ENCODE measurements at places on chromosomes 13 and 19.
A peak's percentile ranks its signal among the peaks of the same experiment; 100 is the strongest.

DNA sequence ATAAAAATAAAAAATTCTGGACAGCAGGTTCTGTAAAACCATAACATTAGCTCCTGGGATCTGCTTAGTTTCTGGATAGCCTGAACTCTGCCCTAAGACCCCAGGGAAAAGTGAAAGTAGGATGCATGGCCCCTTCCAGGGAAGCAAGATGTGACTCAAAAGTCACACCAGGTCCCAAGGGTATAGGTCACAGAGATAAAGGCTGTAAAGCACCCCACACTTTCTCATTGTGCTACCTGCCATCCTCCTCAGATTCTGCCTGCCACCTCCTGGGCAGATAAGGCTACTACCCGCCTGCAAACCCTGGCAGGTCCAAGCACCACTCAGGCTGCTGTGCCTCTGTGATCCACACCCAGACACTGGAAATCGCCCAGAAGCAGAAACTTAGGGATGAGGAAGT lies 20.6 kb downstream of the FFAR2 start:
- H3K27me3 ChIP-seq = no peaks in the 10 kb centered on the region
- peaks cover 16% of the 10 kb centered on the region for H3K4me1 ChIP-seq
- H3K4me3 ChIP-seq = no peak overlapping the region
- DNase-seq = peak; percentile 87
- H3K27ac ChIP-seq = no peak overlapping the region

- H3K27ac ChIP-seq = no peak overlapping the region
- DNase-seq = peak; percentile 52
- no peaks in the 10 kb centered on the region for H3K36me3 ChIP-seq
- no peak overlapping the region for H3K4me3 ChIP-seq
Measured at GRCh38 chr19:677201-677600, 1.0 kb downstream of the FSTL3 start.

DNA sequence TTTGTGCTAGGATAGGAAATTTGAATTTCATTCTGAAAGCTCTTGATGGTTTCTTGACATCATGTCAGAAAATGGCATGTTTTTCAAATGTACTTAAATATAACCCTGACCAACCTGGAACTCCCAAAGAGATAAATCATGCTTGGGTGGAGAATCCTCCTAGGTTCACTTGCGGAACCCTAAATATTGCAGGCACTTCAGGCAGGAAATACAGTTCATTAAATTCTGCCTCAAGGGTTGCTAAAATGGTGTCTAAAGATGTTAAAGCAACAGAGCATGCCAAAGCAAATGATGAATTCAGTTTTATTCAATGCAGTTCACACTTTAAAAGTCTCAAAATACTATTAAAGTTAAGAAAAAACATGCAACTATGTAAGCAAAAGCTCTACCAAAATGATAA lies 415.9 kb downstream of the SLITRK6 start:
- no peaks in the 10 kb centered on the region for H3K27me3 ChIP-seq
- H3K36me3 ChIP-seq = no peaks in the 10 kb centered on the region
- no peak overlapping the region for H3K4me3 ChIP-seq
- H3K27ac ChIP-seq = no peak overlapping the region
- DNase-seq = no peak

DNA sequence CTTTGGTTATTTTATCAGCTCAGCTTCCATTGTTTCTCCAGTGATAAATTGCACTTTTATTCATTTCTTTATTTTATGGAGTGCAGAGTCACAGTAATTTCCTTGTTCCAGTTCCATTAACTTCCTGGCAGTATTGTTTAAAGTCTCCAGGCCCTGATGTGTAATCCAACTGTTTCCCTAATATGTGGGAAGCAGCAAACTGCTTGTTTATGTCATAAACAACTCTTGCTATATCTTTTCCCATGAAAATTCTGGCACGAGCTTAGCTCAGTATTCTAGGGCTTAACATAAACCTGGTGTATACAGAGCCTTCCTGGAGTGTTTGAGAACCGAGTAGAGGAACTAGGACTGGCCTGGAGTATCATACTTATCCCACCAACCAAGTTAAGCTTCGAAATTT lies 83.5 kb upstream of the ARGLU1 start:
- no peaks in the 10 kb centered on the region for H3K4me1 ChIP-seq
- DNase-seq = no peak
- H3K27me3 ChIP-seq = peaks cover 8% of the 10 kb centered on the region
- H3K27ac ChIP-seq = no peak overlapping the region

GRCh38 chr13:113020323-113021080 lies 51.5 kb downstream of the MCF2L start:
- peaks cover 14% of the 10 kb centered on the region for H3K4me1 ChIP-seq
- DNase-seq = no peak
- H3K27ac ChIP-seq = no peak overlapping the region
- no peaks in the 10 kb centered on the region for H3K27me3 ChIP-seq

- DNase-seq = no peak
- no peaks in the 10 kb centered on the region for H3K27me3 ChIP-seq
- peaks cover 3% of the 10 kb centered on the region for H3K4me1 ChIP-seq
Measured at GRCh38 chr13:59677966-59678814, 485.5 kb downstream of the DIAPH3 start.

GRCh38 chr19:13066226-13066625 lies 36.4 kb downstream of the LYL1 start:
- H3K4me3 ChIP-seq = no peak overlapping the region
- H3K27ac ChIP-seq = no peak overlapping the region
- peaks cover 35% of the 10 kb centered on the region for H3K27me3 ChIP-seq
- peaks cover 10% of the 10 kb centered on the region for H3K4me1 ChIP-seq
- no peak for DNase-seq

DNA sequence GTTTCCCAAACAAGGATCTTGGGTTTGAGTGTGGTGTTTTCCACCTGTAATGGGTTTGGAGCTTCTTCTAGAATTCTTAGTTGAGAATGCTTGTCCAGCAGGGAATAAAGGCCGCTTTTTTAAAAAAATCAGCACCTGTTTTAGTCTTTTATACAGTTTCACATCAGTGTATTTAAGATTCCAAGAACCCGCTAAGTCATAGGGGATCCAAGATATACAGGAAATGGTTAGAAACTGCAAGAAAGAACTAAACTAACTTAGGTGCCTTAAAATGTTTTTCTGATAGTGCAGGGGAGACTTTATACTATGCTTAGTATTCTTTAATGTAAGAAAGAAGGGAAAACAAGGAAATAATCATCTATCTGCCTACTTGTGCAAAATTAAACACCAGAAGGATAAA lies 74.7 kb downstream of the C13orf42 start:
- no peaks in the 10 kb centered on the region for H3K27me3 ChIP-seq
- no peaks in the 10 kb centered on the region for H3K4me1 ChIP-seq
- H3K4me3 ChIP-seq = no peak overlapping the region
- H3K27ac ChIP-seq = no peak overlapping the region
- DNase-seq = no peak

- no peak for DNase-seq
- peaks cover 6% of the 10 kb centered on the region for H3K4me1 ChIP-seq
- no peaks in the 10 kb centered on the region for H3K27me3 ChIP-seq
- H3K36me3 ChIP-seq = no peaks in the 10 kb centered on the region
- no peak overlapping the region for H3K27ac ChIP-seq
Measured at GRCh38 chr13:76825430-76825829, 60.8 kb downstream of the KCTD12 start.

GRCh38 chr19:29145756-29146155 lies 67.2 kb downstream of the UQCRFS1 start:
- no peak overlapping the region for H3K4me3 ChIP-seq
- H3K36me3 ChIP-seq = no peaks in the 10 kb centered on the region
- no peaks in the 10 kb centered on the region for H3K27me3 ChIP-seq

GRCh38 chr19:1041272-1041834 lies 1.4 kb downstream of the ABCA7 start:
- H3K36me3 ChIP-seq = peaks cover 36% of the 10 kb centered on the region
- H3K4me3 ChIP-seq = peak overlapping the region; percentile 91
- H3K27me3 ChIP-seq = no peaks in the 10 kb centered on the region

- no peaks in the 10 kb centered on the region for H3K27me3 ChIP-seq
- H3K36me3 ChIP-seq = peaks cover 29% of the 10 kb centered on the region
- H3K4me1 ChIP-seq = no peaks in the 10 kb centered on the region
- DNase-seq = no peak
Measured at GRCh38 chr19:54186934-54187381, 2.4 kb downstream of the MBOAT7 start.

DNA sequence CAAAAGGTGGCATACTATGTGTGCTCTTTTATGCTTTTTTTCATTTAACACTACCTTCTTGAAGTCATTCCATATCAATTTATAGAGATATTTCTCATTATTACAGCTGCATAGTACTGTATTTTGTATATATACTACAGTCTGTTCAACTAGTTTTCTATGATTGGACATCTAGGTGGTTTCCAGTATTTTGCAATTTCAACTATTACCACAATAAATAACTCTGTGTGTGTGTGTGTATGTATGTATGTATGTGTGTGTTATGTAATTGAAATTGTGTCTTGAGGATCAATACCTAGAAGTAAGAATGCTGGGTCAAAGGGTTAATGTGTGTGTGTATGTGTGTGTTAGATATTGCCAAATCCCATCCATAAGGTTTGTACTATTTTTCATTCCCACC lies 7.0 kb downstream of the LPAR6 start:
- no peak overlapping the region for H3K27ac ChIP-seq
- H3K4me3 ChIP-seq = no peak overlapping the region
- H3K36me3 ChIP-seq = no peaks in the 10 kb centered on the region
- no peaks in the 10 kb centered on the region for H3K27me3 ChIP-seq
- no peaks in the 10 kb centered on the region for H3K4me1 ChIP-seq

DNA sequence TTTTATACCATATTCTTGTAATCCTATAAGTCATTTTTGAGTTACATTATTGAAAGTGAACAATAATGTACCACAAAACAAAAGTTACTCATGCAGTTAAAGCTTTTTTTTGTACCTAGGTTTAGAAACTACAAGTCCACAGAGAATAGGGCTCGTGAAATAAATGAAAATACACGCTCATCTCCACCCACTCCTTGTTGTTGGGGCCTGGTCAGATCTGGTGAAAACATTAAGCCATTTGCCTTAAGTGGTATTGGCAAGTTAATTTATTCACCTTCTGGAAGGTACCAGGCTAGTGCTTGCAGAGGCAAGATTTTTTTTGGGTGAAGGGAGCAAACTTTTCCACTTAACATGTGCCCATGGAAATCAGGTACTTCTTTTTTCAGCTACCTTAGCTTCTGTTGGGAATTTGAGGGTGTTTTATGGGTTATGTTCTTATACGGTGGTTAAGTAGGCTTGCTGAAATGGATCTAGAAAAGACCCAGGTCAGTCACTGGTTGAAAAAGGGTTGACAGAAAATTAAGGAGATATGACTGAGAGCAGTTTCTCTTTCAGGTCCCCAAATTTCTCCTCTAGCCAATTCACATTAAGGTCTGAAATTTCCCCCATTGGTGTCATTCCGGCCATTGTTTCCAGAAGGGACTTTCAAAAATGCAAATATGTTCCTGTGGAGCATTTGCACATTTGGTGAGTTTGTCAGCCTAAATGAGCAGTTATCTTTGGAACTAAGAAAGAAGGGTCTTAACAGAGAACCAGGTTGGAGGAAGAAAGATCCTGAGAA lies 143.3 kb downstream of the KCNRG start:
- H3K27me3 ChIP-seq = no peaks in the 10 kb centered on the region
- no peaks in the 10 kb centered on the region for H3K36me3 ChIP-seq
- no peak overlapping the region for H3K4me3 ChIP-seq
- no peak for DNase-seq
- H3K4me1 ChIP-seq = peaks cover 3% of the 10 kb centered on the region
- H3K27ac ChIP-seq = no peak overlapping the region

- no peak for DNase-seq
- no peak overlapping the region for H3K27ac ChIP-seq
- H3K4me1 ChIP-seq = no peaks in the 10 kb centered on the region
- H3K36me3 ChIP-seq = no peaks in the 10 kb centered on the region
- no peak overlapping the region for H3K4me3 ChIP-seq
Measured at GRCh38 chr13:77313923-77314322, 13.0 kb downstream of the MYCBP2 start.

DNA sequence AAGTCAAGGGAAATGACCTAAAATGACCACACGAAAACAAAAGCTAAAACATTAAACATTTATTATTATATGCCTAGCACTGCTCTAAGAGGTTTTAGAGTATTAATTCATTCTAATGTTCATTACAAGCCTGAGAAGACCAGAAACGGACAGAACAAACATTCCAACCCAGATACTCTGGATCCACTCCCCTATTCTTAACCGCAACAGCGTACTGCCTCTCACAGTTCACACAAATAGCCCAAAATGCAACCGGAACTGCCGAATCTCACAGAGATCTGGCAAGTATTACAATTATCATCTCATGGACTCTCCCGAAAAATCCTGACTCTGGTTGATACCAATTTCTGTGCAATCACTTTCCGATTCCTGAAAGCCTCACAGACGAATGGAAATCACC lies 1.4 kb downstream of the ZNF780B start:
- peak overlapping the region; percentile 99 for H3K4me3 ChIP-seq
- H3K27ac ChIP-seq = no peak overlapping the region
- no peaks in the 10 kb centered on the region for H3K27me3 ChIP-seq
- DNase-seq = no peak
- no peaks in the 10 kb centered on the region for H3K4me1 ChIP-seq
- peaks cover 9% of the 10 kb centered on the region for H3K36me3 ChIP-seq

DNA sequence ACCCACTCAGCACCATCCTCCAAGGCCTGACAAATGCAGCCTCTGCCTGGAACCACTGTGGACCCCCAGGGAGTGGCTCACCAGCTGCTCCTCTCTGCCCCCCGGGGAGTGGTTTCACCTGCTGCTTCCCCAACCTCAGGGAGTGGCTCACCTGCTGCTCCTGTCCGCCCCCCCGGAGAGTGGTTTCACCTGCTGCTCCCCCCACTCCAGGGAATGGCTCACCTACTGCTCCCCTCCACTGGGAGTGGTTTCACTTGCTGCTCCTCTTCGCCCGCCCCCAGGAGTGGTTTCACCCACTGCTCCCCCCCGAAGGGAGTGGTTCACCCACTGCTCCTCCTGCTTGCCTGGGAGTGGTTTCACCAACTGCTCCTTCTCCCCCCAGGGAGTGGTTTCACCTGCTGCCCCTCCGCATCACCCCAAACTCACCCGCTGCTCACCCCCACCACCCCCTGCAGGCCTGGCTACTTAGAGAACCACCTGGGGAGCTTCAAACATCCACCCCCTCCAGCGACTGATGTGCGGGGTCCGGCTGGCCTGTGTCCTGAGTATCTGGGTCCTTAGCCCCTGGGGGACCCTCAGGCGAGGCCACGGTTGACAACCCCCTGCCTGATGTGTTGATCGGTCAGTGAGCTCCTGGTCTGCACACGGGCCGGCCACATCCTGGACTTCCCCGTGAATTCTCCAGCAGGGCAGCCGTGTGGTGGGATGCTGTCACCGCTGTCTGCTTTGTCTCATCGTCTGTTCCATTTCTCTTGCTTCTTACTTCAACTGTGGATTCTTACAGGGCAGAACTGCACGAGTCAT lies 14.6 kb upstream of the TMEM255B start:
- no peaks in the 10 kb centered on the region for H3K4me1 ChIP-seq
- no peak for DNase-seq
- no peak overlapping the region for H3K27ac ChIP-seq
- H3K36me3 ChIP-seq = no peaks in the 10 kb centered on the region
- H3K4me3 ChIP-seq = no peak overlapping the region
- H3K27me3 ChIP-seq = no peaks in the 10 kb centered on the region

- no peak overlapping the region for H3K4me3 ChIP-seq
- no peaks in the 10 kb centered on the region for H3K36me3 ChIP-seq
- no peak overlapping the region for H3K27ac ChIP-seq
Measured at GRCh38 chr19:35299523-35300338, 7.8 kb downstream of the MAG start.
